NCI-H1417 (cell line): ENCODE measurements at places on chromosomes 3 and 15.

DNA sequence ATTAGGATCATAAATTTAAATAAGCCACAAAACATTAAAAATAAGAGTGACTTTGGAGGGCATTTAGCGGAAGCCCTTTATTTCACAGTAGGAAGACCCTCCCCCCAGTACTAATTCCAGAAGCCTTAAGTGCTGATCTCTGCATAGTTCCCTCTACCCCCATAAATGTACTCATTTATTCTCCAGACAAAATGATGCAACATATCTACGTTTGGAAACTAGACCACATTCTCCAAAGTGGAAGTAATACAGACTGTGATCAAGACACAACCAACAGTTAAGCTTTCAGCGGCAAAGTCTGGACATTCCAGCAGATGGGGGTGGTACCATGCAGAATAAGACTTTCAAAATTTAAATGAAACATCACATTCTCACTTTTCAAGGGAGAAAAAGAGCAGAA lies 44.8 kb upstream of the RPS17 start:
- DNase-seq, result no peak

GRCh38 chr15:66931768-66932633 lies 133.4 kb upstream of the SMAD3 start:
- DNase-seq, result no peak

DNA sequence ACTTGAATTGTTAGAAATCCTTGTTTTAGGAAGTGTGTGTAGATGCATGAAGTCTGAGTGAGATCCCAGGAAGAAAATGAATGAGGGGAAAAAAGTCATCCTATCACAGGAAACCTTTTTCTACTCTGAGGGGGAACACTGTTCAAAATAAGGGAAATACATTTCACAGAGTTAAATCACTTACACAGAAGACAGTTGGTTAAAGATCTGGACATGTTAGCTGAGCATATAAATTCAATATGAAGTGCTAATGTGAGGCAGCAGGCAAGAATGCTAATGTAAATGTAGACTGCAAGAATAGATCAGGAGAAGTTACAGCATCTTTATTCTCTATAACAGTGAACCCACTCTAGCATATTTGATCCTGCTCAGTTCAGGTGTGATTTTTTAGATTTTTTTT lies 2.6 kb downstream of the TBCCD1 start:
- DNase-seq, result no peak

- no peak for DNase-seq
These were observed 3.5 kb downstream of the TSEN2 start for GRCh38 chr3:12487786-12488185.

GRCh38 chr3:141901914-141902313 lies 25.5 kb downstream of the ATP1B3 start:
- no peak for DNase-seq

GRCh38 chr3:54307566-54308180 lies 185.3 kb downstream of the CACNA2D3 start:
- no peak for DNase-seq

DNA sequence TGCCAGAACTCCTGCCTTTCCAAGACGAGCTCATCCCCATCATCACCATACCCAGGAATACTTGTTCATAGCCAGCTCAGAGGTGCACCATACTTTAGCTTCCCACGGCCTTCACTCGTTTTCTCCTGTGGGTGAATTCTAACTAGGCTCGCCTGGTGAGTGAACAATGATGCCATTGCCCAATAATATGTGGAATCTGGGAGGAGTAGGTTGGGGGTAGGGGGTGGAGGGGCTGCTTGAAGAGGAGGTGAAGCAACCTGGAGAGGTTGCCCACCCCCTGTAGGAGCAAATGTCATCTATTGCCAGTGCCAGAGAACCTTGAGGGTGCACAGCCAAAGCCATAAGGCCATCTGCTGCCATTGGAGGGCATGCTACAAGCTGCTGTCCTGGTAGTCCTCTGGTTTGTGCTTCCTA lies 592 bp upstream of the ZNF445 start:
- no peak for DNase-seq
